ENCODE measurements at places on chromosomes 4 and X. TPM values are rescaled to one million over a fixed set of nuclear protein-coding genes. Genes with fewer than 3 reads are reported as not detected.

Gene NALF2
- 0.65 TPM for total RNA-seq

Gene MXRA5
- total RNA-seq = not detected

Gene TSPAN7
- not detected for total RNA-seq

Gene ENPEP
- total RNA-seq = not detected

Gene MAGEE1
- 0.76 TPM for total RNA-seq

Gene MAMLD1
- total RNA-seq = 22.9 TPM

DNA sequence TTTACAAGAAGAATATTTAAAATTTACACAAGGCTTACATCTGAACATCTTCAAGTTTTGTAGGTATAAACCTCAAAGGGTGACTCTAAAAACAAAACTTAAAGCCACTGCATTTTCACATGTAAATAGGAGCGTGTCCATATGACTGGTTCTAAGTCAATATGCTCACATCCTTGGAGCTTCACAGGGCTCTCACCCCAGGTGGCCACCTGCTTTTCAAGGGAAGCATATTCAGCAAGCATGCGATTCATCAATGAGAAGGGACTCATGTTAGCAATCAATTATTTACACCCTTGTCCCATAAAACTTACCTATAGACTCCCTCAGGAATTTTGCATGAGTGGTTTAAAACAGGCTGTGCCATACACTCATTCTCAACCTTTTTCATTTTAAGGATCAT lies 17.8 kb upstream of the KLHL34 start:
- H3K4me1 ChIP-seq = no peaks in the 10 kb centered on the region
- no peak for DNase-seq
- no peaks in the 10 kb centered on the region for H3K36me3 ChIP-seq

DNA sequence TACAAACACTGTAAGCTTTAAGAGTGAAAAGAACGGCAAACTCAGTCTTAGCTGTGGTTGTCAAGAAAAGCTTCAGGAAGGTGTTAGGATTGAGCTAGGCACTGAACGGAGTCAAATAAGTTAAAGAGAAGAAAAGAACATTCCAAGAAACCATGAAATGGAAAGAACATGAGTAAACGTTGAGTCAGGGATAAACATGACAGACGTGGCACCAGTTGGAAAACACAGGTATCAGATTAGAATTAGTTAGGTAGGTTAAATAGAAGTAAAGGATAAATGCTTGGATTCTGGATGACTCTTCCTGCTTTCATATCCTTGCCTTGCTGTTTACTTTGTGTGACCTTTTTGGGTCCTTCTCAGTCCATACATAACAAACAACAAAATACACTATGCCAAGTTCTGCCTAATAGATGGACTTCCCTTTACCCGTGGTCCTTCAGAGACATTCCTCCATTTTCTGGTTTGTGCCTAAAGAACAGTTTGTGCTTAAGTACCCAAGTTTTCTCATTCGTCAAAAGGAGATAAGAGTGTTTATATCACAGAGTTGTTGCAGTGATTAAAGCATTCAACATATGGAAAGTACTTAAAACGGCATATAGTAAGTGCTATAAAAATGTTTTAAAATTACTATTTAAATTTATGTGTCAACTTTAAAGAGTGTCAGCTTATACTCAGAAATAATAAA lies 446.9 kb downstream of the TMA16 start:
- DNase-seq = no peak
- H3K36me3 ChIP-seq = no peaks in the 10 kb centered on the region
- H3K4me1 ChIP-seq = no peaks in the 10 kb centered on the region
- no peaks in the 10 kb centered on the region for H3K27me3 ChIP-seq

DNA sequence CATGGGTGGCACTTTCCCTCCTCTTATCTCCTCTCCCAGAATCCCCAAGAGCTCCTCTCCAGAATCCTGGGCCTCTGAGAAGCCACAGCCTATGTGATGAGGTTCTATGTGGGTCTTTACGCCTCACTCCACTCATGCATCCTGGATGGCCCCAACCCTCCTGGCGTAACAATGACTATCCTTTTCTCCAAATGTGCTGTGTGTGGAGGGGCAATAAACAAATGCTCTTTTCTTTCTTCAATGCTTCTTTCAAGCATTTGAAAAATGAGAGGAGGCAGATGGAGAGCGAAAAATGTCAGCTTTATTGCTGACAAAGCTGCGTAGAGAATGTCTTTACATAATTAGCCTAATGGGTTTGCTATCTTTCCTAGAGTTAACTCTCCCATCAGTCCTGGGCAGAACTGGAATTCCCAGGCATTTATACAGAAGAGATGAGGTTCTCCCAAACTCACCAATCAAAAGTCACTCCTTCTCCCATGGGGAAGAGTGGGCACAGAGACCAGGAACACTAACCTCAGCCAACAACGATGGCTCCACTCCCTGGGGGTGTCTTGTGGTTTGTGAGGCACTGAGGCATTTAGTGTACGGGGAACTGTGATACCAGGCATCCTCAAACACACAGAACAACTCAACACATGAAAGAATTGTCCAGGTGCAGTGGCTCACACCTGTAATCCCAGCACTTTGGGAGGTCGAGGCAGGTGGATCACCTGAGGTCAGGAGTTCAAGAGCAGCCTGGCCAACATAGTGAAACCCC lies 118.9 kb upstream of the SLC34A2 start:
- peak overlapping the region; percentile 57 for H3K4me3 ChIP-seq
- peak overlapping the region; percentile 97 for H3K27ac ChIP-seq
- peak; percentile 90 for DNase-seq
- H3K27me3 ChIP-seq = no peaks in the 10 kb centered on the region
- H3K4me1 ChIP-seq = peaks cover 82% of the 10 kb centered on the region

GRCh38 chr4:3699678-3700077 lies 66.5 kb upstream of the ADRA2C start:
- H3K27me3 ChIP-seq = no peaks in the 10 kb centered on the region
- no peaks in the 10 kb centered on the region for H3K36me3 ChIP-seq
- H3K4me1 ChIP-seq = no peaks in the 10 kb centered on the region
- no peak for DNase-seq
- no peak overlapping the region for H3K4me3 ChIP-seq
- H3K27ac ChIP-seq = no peak overlapping the region

DNA sequence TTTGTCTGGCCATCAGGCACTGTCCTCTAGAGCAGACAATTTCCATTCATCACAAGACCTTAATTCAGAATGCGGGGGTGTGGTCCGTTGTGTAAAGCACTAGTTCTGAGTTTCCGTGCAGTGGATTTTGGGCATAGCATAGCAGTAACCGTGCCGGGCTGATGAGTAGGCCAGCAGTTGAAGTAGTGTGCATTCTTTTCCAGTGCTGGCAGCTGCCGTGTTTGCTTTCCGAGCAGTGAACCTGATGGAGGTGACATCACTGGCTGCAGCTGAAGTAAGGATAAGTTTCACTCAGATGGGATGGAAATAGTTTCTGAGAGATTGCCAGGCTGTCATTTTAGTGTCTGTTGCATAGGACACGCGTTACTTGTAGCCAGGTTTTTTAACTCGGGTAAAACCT lies 107.0 kb upstream of the STIM2 start:
- H3K4me1 ChIP-seq = peaks cover 17% of the 10 kb centered on the region
- no peak for DNase-seq
- no peaks in the 10 kb centered on the region for H3K27me3 ChIP-seq
- no peak overlapping the region for H3K27ac ChIP-seq
- no peak overlapping the region for H3K4me3 ChIP-seq

DNA sequence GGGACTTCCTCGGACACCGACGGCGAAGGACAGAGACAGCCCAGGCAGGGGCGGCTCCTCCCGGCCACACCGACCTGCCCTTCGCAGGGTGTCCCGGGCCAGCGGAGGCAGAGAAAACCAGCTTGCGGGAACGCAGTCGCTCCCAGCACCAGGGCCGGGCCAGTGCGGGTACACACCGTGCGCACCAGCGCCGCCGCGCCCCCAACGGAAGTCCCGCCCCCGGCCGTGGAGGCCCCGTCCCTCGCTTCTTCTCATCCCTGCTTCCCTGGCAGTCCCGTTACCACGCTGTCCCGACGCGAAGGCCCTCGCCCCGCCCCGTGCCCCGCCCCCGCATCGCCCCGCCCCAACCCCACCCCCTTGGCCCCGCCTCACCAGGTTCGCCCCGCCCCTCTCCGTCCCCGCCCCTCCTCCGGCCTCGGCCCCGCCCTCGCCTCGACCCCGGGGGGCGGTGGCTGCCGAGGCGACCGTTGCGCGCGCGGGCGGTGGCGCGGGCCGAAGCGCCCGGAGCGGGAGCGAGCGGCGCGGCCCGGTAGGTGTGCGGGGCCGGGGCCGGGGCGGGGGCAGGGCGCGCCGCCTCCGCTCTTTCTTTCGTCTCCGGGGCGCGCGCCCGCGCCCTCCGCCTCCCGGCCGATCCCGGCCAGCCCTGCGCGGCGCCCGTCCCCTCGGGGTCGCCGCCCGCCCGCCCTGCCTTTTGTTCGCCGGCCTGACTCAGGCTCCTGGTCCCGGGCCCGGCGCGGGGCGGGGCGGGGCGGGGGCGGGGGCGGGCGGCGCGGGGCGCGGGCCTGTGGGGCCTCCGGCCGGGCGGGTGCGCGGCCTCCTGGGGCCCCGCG lies at the start of gene RGS12:
TSS of gene RGS12 (plus strand) at position 451 of the 830 bp plus-strand sequence. CDS start 23,150 bp downstream, outside the sequence.
- H3K27ac ChIP-seq = no peak within 1 kb of the TSS
- no peaks in the 10 kb centered on the region for H3K27me3 ChIP-seq
- peak within 1 kb of the TSS; percentile 88 for H3K4me3 ChIP-seq
- H3K36me3 ChIP-seq = no peaks in the 10 kb centered on the region

Measured in Karpas-422 (cell line).